NCI-H526 (cell line): ENCODE measurements at places on chromosomes 5 and 9.

GRCh38 chr5:168844016-168844921 lies 265.1 kb upstream of the PANK3 start:
- no peak for DNase-seq

DNA sequence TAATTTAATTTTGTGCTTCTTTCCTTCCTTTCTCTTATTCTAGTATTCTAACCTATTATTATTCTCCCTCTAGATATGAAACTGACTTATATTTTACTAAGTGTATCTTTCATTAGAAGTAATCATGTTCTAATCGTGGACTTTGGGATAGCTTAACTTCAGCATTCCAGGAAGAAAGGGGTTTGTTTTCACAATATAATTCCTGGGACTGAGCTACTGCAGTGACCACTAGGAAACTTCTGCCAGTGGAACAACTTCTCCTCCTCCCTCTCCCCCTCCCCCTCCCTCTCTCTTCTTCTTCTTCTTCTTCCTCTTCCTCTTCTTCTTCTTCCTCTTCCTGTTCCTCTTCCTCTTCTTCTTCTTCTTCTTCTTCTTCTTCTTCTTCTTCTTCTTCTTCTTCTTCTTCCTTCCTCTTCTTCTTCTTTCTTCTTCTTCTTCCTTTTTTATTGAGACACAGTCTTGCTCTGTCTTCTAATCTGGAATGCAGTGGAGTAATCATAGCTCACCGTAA lies 127.9 kb downstream of the NNT start:
- no peak for DNase-seq

- no peak for DNase-seq
Observed at GRCh38 chr5:154311362-154311761, 120.8 kb downstream of the GALNT10 start.

GRCh38 chr9:130451004-130451390 lies 6.2 kb downstream of the ASS1 start:
- no peak for DNase-seq
